ENCODE measurements at places on chromosomes 11 and 22.

DNA sequence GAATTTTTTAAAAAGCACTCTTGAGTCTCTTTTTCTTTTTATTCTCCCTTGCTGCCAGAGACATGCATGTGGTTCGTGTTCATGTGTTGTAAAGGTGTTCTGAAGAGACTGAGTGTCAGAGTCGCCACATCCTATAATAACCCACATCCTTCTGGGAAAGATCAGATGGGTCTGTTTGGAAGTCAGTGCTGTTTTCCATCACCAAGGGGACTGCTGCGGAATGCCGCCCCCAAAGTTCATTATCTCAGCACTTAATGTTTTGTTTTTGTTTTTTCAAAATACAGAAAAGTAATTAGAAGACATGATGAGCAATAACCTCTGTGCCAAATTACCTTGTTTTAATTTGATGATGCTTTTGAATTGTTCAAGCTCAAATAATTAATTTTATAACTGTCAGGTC, 56.9 kb upstream of the EIF3M start:
- no peak for DNase-seq

DNA sequence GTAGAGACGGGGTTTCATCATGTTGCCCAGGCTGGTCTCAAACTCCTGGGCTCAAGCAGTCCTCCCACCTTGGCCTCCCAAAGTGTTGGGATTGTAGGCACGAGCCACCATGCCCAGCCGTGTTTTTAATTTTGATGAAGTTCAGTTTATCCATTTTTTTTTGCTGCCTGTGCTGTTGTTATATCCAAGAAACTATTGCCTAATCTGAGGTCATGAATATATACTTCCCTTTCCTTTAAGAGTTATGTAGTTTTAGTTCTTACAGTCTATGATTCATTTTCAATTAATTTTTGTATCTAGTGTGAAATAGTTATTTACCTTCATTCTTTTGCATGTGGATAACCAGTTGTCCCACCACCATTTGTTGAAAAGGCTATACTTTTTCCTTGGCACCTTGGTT, 50.3 kb upstream of the SORL1-AS1 start:
- no peak for DNase-seq

- no peak for DNase-seq
Measured at GRCh38 chr11:118915396-118915795, 10.3 kb downstream of the BCL9L start.

- no peak for DNase-seq
Measured at GRCh38 chr11:69377029-69377952, 83.3 kb downstream of the MYEOV start.

GRCh38 chr11:85595285-85595884, 31.8 kb downstream of the DLG2 start:
- DNase-seq: peak; percentile 9

GRCh38 chr11:35781861-35782470, 119.4 kb downstream of the TRIM44 start:
- DNase-seq: no peak

DNA sequence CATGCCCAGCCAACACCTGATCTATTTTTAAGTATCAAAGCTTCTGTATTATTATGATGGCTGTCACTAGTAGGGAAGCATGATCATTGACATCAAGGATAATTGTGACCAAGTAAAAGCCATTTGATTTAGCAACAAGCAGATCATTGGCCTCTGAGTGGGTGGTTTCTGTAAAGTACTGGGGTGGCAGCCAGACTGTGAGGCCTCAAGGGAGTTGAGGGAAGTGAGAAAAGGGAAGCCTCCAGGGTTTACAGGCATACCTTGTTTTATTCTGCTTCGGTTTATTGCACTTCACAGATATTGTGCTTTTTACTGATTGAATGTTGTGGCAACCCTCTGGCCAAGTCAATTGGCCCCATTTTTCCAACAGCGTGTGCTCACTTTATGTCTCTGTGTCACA, 60.1 kb downstream of the PRR5L start:
- no peak for DNase-seq

DNA sequence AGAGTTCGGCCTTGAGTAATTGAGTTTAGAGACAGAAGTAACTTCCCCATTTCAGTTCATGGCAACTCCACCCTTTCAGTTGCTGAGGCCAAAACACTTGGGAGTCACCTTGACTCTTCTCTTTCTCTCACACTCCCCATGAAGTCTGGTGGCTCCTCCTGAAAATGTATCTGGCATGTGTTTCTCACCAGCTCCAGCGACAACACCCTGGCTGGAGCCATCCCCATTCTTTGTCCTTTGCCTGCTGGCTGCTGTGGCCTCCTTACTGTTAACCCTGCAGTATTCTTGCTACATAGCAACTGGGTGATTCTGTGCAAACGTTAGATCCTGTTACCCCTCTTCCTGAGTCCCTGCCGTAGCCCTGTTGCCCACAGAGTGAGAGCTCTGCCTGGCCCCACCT, 23.8 kb downstream of the SLC6A5 start:
- DNase-seq: no peak

DNA sequence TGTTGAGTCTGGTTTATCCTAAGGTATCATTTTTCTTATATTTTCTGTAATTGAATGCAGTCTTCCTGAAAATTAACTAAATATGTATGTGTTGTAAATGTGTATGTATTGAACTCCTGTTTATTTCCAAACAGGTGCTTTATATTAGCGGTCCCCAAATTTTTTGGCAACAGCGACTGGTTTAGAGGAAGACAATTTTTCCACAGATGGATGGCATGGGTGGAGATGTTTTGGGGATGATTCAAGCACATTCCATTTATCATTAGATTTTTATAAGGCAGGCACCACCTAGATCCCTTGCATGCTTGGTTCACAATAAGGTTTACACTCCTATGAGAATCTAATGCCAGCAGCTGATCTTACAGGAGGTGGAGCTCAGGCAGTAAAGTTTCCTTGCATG, 210.5 kb upstream of the ANO3 start:
- DNase-seq: no peak

- no peak for DNase-seq
Measured at GRCh38 chr11:81987829-81988472, 745.7 kb downstream of the FAM181B start.

DNA sequence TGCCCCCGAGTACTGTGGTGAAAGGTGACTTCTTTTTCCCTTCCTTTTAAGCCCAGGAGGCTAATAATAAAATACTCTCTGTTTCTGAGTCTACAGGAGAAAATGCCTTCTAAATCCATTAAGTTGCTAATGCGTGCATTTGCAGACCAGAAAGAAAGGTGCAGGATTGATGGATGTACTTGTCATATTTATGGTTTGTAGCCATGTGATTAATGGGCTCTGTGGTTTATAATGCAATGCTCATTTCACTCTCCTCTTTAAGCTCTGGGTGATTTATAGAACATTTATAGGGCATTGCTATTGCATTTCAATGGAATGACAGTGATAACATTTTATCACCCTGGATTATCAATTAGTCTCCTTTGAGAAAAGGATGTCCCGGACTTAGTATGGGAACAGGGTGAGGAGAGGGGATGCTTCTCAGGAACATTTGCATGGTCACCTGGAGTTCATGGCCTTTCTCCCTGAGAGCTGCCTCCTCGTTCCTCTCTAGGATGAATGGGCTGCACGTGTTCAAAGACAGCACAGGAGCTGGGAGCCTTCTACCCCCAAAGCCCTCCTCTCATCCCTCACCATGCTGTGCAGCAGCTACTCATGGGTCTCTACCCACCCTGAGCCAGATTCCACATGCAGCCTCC, 82.8 kb upstream of the HMGXB4 start:
- DNase-seq: no peak

DNA sequence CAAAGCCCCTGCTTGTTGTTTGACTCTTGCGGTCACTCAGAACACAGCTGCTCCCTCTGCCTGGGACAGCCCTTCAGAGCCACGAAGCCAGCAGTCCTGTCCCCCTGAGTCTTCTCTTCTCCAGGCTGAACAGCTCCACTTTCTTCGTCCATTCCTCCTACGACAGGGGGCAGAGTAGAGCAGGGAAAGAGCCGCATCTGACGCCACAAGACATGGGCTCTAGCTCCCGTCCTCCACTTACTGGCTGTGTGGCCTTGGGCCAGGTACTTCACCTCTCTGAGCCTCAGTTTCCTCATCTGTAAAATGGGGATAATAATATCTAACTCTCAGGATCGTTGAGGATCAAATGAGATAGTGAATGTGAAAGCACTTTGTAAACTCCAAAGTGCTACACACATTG, 29.9 kb downstream of the CHRDL2 start:
- DNase-seq: no peak

Data from activated CD4-positive, alpha-beta T cell treated with anti-CD3 and anti-CD28 coated beads, Interleukin-2, amount 50 U/mL, for 24 hours (primary cell).